ENCODE measurements at places on chromosomes 7 and 10.

GRCh38 chr10:24606021-24606420, 117.7 kb downstream of the ARHGAP21 start:
- no peak for DNase-seq

- DNase-seq: no peak
Measured at GRCh38 chr10:6497620-6498019, 82.5 kb downstream of the PRKCQ start.

DNA sequence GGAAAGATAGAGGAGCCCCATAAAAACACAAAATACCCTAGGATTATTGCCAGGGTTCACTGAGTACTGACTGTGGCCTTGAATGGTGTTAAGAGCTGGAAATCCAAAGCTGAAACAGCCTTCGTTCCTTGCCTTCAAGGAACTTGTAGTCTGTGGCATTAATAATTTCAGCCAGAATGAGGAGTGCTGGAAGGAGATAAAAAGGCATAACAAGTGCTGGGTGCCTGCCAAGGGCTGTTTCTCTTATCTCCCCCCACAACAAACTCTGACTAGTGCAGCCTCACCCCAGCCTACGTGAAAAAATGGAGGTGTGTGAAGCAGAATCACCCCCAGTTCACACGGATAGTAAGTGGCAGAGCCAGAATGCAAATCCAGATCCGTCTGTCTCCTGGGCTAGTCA, 199.1 kb upstream of the LYZL2 start:
- DNase-seq: no peak

GRCh38 chr7:102828286-102828685, 79.5 kb downstream of the FAM185A start:
- DNase-seq: no peak

GRCh38 chr10:50421026-50421719, 169.9 kb upstream of the ASAH2 start:
- DNase-seq: no peak

- no peak for DNase-seq
Measured at GRCh38 chr10:7408291-7409044, 2.4 kb downstream of the SFMBT2 start.

- no peak for DNase-seq
Measured at GRCh38 chr10:129056734-129057689, 410.0 kb upstream of the MGMT start.

All from stimulated activated CD8-positive, alpha-beta memory T cell treated with anti-CD3 and anti-CD28 coated beads, Interleukin-15, amount 100 ng/mL, for 1 hour (primary cell).